Central memory CD4-positive, alpha-beta T cell (primary cell): ENCODE measurements at places on chromosomes 7 and 10.

DNA sequence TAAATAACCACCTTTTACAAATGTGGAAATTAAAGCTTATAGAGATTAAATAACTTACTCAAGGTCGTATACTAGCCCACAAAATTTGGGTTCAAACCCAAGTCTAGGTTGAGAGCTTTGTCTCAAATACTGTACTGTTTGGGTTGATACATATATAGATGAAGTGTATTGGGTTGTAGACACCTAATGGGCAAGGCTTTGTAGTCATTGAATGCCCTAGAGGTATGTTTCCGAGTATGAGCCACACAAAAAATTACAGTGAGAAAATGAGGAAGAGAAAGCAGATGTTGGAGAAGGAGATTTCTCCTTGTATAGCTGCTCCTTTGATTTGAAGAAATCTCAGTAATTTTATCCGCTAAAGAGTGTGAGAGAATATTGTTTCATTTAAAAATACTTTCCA lies 60.6 kb downstream of the C1GALT1 start:
- DNase-seq: no peak

GRCh38 chr7:47602272-47603004 lies 20.5 kb upstream of the TNS3 start:
- DNase-seq: no peak

DNA sequence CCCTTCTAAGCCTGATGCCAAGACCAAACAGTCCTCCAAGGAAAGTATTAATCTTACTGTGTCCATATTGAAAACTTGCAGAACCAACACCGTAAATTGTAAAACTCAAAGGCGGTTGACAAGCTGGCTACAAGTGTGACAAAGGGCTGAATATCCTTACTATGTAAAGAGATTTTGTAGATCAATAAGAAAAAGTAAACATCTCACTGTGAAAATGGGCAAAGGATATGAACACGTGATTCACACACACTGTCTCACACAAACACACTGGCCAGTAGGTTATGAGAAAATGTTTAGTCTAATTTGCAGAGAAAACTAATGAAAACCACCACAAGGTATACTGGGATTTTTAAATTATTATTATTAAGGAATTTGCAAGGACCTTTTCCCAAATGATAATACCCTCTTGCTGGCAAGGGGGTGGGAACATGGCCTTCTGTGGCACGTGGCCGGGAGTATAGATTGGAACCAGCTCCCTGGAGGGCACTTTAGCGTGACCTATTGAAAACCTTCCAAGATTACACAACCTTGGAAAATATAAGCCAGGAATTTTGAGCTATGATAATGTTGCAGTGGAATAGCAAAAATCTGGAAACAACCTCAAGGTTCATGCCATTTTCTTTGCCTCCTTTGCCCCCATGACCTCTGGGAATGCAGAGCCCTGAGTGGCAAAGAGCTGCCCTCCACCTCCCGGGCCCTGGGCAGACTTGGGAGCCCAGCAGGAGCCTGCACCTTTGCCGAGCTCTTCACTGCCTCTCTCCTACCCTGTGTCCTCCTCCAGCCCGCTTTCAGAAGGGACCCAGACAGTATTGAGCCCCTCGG lies 26.2 kb upstream of the SLC29A3 start:
- no peak for DNase-seq

- no peak for DNase-seq
Observed at GRCh38 chr10:58715061-58715460, 202.4 kb downstream of the BICC1 start.

DNA sequence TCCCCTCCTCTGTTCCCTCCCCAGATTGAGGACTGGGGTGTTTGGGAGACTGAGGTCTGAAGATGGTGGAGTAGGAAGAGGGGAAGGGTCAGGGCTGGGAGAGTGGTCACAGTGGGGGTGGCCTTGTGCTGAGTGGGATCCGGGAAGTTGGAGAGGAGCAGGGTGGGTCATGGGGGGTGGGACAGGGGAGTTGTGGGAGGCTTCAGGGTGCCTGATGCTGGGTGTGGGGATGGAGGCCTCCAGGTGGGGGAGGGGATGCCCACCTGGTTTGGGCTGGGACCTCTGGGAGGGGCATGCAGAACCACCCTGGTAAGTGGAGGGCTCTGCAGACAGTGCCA lies 2.6 kb downstream of the ZNF775 start:
- no peak for DNase-seq

GRCh38 chr10:113566888-113567287 lies 14.0 kb downstream of the HABP2 start:
- DNase-seq: no peak

- DNase-seq: no peak
Observed at GRCh38 chr10:4355350-4355749, 470.7 kb upstream of the AKR1E2 start.

GRCh38 chr7:23026164-23026563 lies 12.2 kb upstream of the HYCC1 start:
- DNase-seq: no peak

GRCh38 chr10:6759961-6760360 lies 179.9 kb upstream of the PRKCQ start:
- no peak for DNase-seq

GRCh38 chr7:114760477-114760876 lies 161.4 kb upstream of the MDFIC start:
- DNase-seq: no peak

GRCh38 chr10:50582046-50582445 lies 41.7 kb downstream of the SGMS1 start:
- no peak for DNase-seq

DNA sequence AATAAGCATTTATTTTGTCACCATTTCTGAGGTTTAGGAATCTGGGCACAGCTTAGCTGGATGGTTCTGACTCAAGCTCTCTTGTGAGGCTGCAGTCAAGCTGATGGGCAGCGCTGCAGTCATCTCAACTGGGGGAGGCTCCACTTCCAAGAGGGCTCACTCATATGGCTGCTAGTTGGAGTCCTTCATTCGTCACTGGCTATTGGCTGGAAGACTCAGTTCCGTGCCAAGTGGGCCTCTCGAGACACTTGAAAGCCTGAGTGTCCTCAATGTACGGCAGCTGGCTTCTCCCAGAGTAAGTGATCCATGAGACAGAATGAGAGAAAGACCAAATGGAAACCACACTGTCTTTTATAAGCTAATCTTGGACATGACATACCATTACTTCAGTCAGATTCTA lies 21.6 kb upstream of the COL13A1 start:
- no peak for DNase-seq

- no peak for DNase-seq
Observed at GRCh38 chr7:73373741-73374140, 45.8 kb downstream of the FKBP6 start.

DNA sequence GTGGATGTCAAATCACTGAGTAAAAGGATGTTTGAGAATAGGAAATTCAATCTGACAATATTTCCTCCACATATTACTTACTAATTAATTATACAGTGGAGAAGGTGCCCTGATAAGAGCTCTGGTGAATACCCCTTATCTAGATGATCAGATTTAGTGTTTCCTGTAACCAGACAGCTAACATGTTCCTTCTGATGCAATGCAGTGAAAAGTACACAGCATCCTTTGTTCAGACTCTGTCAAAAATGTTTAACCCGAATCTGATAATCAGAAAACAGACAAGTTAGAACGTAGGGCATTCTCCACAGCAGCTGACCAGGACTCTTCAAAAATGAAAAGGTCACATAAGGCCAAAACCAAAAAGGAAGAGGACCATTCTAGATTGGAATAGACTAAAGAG lies 46.2 kb downstream of the WDR11 start:
- no peak for DNase-seq

- no peak for DNase-seq
Observed at GRCh38 chr7:51310131-51310583, 6.5 kb downstream of the COBL start.

DNA sequence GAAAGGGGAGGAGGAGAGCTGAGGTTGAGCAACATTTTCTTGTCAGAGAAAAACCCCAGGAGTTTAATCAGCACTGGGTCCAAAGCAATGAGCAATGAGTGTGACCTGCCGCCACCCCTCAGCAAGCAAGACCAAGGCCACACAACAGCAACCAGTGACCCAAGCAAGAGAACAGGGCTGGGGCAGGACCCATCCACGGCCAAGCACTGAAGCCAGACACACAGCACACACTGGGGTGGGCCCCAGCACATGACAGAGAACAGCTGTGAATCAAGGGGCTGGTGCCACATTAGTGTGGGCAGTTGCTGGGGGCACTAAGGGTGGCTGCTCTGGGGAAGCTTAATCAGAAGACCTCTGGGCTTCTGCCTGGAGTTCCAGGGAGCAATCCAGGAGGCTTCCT lies 16.2 kb downstream of the TMEM72 start:
- no peak for DNase-seq
